ENCODE measurements at places on chromosomes 16 and 17.

- no peak for DNase-seq
Measured at GRCh38 chr17:56026915-56027314, 126.4 kb upstream of the ANKFN1 start.

DNA sequence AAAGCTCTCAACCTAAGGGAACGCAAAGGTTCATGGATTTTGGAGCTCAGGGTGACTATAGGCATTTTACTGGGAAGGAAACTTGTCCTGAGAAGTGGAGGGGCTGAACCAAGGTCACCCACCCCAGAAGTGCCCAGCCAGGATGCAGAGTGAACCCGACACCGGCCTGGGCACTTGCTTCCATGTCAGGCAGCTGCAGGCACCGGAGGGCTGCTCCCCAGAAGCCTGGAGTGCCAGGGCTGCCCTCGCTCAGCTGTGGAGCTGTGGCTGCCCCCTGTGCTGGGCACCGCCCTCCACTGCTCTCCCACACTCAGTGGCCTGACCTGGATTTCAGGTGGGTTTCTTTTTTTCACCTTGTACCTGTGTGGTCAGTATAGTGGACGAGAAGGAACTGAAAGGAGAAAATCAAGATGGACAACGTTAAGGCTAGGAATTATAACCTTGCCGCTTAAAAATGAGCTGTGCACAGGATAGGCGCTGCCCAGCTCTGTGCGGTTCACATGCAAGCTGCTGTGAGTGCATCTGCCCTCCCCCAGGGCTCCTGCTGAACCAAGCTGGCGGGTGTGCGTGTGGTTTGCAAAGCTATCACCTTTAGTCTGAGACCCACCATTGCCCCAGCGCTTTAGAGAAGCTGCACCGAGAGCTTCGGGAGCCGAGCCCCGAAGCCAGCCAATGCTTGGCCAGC lies 2.2 kb downstream of the MAPK8IP3 start:
- no peak for DNase-seq

- no peak for DNase-seq
Measured at GRCh38 chr17:12730931-12731521, 58.3 kb upstream of the ARHGAP44 start.

DNA sequence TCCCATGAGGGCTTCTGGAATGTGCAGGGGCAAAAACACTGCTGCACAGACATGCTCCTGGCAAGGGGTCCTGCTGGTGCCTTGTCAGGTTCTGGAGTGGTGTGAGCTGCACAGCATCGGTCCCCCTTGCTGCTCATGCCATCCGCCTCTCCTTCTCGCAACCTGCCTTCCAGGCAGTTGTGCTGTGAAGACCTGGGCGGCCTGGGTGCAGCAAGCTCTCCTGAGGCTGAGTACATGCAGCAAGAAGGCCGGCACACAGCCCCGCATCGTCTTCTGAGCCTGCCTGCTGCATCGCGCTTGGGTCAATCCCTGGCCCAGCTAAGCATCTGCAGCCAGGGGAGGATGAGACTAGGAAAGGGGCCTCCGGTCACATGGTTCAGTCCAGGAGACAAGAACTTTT lies 478 bp upstream of the TRPV1 start:
- DNase-seq, result no peak

GRCh38 chr17:79947351-79948031 lies 88.2 kb downstream of the TBC1D16 start:
- DNase-seq, result no peak

GRCh38 chr17:83099570-83100181 lies 20.3 kb downstream of the METRNL start:
- DNase-seq, result no peak

DNA sequence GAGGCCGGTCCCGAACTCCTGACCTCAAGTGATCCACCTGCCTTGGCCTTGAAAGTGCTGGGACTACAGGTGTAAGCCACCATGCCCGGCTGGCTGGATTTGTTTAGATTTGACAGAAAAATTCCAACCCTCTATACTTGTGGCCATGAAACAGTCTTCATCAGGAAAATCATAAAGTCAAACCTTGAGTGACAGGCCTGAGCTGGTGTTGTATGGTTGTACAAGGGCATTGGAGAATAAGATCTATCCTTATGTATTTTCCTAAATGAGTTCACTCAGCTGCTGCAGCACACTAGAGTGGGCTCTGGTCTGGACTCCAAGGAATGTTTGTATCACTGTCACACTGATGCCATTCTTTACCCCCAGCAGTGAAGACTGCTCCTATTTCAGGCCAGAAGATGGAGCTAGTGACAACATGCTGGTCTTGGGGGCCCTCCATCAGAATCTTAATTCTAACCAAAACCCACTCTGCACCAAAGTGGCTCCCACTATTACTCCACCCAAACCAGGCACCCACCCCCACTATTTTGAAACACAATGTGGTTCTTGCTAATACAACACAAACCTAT lies 27.4 kb downstream of the SNX11 start:
- no peak for DNase-seq

DNA sequence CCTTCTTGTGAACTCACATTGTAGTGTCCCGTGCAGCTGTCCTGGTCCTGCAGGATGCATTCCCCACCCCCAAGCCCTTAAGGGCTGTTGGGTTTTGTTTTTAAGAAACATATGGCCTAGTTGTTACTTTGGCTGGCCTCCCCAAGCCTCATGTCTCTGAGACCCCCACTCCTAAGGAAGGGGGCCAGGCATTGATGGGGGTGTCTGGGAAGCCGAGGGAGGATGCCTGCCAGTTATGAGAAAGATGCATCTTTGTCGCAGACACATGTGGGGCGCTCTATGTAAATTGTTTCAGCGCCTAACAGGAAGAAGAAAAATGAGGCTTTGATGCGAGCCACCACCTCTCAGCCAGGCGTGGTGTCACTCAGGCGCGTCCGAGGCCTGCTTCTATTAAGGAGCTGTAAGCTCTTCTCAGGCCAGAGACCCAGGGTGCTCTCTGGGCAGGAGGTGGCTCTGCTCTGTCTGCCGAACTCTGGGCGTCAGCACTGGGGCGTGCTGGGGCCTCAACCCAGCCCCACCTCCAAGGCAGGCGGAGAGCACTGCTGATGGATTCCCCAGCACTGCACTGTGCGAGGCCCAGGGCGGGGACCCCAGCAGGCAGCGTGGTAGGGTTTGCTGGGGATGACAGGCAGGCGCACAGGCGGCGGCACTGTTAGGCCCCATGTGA lies 70.6 kb downstream of the SREBF1 start:
- DNase-seq, result no peak

DNA sequence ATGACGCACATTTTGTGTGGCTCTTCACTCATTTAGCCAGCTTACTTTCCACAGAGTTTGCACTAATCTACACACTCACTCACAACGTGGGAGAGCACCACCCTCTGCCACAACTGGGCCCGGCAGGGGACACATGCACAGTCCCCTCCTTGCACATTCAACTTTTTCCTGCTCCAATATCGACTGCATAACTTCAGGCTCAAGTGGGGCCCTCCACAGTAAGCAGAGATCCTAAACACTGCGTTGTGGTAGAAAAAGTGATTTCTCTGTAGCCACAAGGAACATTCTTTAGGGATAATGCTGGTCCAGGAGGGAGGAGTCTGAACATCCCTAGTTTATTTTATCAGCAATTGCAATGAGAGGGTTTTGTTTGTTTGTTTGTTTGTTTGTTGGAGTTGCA lies 40.0 kb downstream of the MRPS23 start:
- no peak for DNase-seq

DNA sequence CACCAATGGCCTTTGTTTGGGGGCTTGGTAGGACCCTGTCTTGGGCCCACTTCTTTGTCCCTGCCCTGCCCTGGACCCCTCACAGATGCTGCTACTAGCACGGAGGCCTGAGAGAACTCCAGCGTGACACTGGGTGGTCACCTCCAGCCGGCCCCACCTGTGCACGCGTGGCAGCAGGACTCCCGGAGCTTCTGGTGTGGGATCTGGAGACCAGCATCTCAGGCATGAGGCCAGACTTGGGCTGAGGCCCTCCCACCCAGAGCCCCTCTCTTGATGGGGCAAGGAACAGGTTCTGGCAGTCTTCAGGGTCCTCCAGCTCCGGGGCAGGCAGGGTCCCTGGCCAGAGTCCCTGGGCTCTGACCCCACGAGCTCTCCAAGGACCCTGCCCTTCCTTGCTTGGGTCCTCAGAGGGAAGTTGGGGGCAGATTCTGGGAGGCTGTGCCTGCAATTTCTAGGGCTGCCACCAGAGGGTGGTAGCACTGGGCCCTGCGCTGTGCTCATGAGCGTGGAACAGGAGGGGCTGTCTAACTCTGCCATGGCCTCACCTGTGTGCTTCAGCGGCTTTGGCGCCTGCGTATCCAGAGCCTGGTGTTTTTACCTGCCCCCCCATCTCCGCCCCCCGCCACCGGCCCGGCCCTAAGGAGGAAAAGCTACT lies 3.1 kb upstream of the BAIAP3 start:
- DNase-seq, result no peak

- no peak for DNase-seq
Measured at GRCh38 chr16:65386672-65387071, 264.8 kb upstream of the CDH11 start.

- no peak for DNase-seq
Measured at GRCh38 chr17:43445009-43445589, 38.7 kb upstream of the DHX8 start.

DNA sequence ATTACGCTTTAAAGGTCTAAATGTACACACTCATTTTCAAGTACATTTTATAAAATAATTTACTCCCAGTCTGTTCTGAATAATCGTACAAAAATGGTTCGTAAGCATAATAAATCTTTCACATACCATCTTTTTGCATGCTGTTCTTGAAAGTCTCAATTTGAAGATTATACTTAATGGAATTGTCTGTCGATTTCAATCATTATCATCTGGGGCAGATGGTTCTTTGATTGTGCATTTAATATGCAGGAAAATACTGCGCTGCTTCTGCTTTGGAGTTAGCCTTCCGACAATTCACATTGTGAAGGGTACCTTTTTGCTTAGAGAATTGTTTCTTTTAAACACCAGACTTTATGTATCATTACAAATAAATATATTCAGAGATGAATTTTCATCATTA lies 262.8 kb downstream of the ABCC12 start:
- DNase-seq, result no peak

- no peak for DNase-seq
Measured at GRCh38 chr16:20916942-20917341, 16.4 kb downstream of the LYRM1 start.

DNA sequence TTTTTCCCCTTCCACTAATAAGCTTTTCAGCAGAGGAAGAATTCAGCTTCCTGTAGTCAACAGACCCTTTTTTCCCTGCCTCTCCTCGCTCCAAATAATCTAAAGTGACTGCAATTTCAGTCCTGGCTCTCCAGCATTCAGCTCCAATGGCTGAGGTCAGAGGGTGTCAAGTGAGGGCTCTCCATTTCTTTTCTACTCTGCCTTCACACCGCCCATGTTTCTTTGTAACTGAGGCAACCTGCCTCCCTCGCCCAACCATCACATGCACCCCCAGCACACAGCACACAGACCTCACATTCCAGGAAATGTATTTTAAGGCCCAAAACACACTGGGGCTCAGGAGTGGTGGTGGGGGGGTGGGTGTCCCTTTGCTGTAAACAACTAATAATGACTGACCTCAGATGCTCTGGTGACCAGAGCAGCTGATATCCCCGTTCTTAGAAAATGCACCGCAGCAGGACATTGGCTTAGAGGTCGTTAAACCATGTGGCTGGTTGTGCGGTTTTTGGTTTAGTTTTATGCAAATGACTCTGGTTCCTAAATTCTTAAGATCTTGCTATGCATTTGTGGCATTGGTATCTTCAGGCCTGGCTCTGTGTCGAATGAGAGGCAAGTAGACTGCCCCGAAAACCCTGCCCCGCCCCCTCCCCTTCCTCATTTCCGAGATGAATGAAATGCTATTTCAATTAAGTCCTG lies 203.6 kb downstream of the ZFHX3 start:
- DNase-seq, result no peak

DNA sequence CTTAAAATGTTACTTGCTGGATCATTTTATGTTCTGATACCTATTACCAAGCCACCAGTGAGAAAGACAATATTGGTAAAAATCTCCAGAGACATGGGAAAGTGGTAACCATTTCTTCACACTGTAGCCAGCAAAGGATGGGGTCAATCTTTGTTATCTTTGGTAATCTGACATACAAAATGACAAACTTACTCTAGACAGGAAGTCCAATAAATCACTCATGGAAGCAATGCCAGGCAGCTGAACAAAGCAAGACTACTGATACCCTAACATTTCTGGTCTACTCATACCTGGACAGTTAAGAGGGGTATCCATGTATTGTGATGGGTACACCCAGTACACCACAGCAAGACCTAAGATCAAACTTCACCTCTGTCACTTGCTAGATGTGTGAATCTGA lies 19.0 kb downstream of the GRB2 start:
- no peak for DNase-seq

- no peak for DNase-seq
Measured at GRCh38 chr17:32159586-32160438, 17.5 kb downstream of the RHOT1 start.

DNA sequence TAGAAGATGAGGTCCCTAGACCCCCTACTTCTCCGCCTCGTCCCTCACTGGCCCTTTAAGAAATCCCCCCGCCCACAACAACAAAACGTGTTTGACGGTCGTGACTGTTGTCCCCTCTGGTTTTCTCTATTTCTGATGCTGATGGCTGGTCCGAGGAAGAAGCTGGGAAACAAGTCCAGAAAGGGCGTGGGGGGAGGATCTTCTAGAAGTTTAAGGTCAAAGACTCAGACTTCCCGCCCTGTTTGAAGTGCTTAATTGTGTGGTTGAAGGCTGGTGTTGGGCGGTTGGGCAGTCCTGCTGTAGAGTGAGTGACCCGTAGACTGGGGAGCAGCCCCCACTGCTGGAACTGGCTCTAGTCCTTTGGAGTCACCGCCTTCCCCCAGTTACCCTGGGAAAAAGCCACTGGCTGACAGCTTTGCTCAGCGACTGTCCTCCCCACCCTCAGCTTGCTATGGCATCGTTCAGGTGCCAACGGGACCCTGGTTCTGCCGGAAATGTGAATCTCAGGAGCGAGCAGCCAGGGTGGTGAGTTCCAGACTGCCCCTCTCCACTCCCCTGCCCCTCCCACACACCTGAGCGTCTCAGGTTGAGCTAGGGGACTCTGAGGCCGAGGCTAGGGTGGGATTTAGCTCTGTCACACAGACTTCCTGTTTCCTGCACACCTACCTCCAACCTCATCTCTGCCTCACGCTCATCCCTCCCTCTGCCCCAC lies 1.6 kb downstream of the MLLT6 start:
- no peak for DNase-seq

Data from kidney epithelial cell (primary cell).